Nucleus accumbens (tissue), 56 donors: ENCODE measurements at places on chromosomes 13 and 19.

DNA sequence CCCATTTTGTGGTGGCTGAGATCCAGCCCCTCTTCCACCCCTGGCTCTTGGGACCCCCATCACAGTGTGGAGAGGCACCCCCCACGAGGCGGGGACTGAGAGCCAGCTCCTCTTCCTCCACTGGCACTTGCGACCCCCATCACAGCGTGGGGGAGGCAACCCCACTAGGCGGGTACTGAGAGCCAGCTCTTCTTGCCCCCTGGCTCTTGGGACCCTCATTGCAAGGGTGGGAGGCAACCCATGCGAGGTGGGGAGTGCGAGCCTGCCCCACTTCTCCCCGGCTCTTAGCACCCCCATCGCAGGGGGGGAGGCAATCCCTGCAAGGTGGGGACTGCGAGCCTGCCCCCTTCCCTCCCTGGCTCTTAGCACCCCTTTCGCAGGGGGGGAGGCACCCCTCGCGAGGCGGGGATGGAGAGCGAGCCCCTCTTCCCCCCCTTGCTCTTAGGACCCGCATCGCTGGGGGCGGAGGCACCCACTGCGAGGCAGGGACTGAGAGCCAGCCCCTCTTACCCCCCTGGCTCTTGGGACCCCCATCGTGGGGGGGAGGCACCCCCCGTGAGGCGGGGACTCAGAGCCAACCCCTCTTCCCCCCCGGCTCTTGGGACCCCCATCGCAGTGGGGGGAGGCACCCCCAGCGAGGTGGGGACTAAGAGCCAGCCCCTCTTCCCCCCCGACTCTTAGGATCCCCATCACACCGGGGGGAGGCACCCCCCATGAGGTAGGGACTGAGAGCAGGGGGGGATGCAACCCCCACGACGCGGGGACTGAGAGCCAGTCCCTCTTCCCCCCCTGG is 364.6 kb upstream of the SPRY2 start:
- no peak for DNase-seq

DNA sequence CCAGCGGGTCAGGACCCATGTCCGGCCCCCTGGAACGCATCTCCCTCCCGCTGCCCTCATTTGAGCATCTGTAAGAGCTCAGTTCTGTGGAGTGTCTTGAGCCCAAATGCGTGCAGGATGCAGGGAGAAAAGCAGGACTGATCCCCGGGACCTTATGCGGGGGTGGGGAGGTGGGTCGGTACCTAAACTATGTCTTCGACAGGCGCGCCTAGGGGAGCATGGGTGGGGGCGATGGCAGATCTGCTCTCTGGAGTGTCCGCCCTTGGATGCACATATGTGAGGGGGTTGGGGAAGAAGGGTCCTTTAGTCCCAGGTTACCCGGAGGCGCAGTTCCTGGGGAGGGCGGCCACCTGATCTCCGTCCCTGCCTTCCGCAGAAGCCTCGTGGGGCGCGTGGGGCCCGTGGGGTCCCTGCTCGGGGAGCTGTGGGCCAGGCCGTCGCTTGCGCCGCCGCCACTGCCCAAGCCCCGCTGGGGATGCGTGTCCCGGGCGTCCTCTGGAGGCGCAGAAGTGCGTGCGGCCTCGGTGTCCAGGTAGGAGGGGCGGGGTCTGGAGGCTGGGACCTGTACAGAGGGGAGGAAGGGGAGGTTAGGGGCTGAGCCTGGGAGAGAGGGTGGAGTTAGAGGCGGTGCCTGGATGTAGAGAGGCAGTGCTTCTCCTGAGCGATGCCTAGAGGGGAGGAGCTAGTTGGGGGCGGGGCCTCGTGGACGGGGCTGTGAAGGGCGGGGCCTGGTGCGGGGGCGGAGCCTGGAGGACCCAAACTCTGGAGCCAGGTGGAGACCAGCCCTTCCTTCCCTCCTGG is 2.9 kb downstream of the CILP2 start:
- DNase-seq: peak; percentile 60

DNA sequence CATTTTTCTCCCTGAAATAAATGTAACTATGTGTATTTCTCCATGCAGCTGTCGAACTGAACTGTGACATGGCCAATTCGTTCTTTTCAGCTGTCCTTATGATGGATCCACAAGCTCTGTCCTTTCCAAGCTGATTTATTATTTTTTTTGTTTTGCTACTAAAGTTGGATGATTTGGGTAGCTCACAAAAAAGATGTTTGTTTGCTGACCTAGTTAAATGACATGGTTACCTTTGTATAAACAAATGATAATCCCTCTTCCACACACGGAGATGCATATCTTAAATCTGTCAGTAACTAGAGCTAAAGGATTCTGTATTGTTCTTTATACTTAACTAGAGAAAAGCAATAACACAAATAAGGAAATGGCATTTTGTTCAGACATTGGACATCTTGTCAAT is 884.3 kb upstream of the PCDH20 start:
- DNase-seq: no peak

GRCh38 chr19:42316223-42317211 is 3.4 kb downstream of the TMEM145 start:
- DNase-seq: no peak

GRCh38 chr19:44585371-44586133 is 27.8 kb upstream of the IGSF23 start:
- DNase-seq: no peak

DNA sequence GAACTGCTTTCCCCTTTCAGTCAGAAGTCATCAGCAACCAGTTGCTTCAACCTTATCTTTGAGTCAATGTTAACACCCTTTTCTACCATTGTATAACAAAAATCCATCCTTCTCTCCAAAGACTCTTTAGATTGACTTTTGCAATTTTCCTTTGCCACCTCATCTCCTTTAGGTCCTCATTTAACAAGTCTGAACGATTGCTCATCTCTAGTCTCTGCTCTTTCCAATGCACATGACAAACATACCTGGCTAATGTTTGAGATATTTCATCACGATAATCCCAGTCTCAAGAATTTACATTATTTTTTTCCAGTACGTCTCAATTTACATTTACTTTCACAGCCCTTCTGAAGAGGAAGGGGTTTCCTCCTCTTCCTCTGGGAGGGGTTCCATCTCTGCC is 127.5 kb downstream of the KLF12 start:
- DNase-seq: no peak

GRCh38 chr13:46101484-46102254 is 3.2 kb downstream of the CPB2 start:
- no peak for DNase-seq

GRCh38 chr13:48188131-48188530 is 44.9 kb upstream of the ITM2B start:
- DNase-seq: no peak

- DNase-seq: no peak
These were observed 55.4 kb downstream of the INTS6 start for GRCh38 chr13:51397262-51397941.

DNA sequence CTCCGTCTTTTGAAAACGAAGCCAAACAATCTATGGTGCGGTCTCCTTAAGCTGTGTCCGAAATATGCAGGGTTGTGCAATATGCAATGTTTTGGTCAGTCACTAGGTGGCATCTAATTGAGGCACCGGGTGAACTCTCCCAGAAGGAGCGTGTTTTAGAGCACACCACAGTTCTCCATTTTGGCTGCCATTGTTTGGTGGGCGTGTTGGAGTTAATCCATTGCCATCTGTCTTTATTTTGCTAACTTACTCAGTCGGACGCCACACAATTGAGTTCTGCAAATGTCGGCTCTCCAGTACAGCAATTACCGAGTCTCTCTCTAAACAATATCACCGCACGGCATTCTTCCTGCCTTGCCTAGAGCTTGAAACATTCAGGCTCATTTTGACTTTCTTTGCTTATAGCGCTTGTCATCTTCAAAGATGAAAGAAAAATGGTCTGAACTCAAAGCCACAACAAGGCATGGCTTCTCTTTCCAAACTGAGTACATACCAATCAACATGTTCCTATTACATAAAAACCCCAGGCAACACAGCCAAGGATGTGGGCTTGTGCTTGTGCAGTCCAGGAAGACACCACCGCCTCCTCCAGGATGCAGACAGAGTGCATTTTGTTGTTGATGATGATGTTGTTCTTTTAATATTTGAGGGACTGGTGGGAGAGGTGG is 182.0 kb upstream of the SERP2 start:
- peak; percentile 15 for DNase-seq

GRCh38 chr19:35135389-35135909 is 590 bp upstream of the LGI4 start:
- DNase-seq: peak; percentile 67

DNA sequence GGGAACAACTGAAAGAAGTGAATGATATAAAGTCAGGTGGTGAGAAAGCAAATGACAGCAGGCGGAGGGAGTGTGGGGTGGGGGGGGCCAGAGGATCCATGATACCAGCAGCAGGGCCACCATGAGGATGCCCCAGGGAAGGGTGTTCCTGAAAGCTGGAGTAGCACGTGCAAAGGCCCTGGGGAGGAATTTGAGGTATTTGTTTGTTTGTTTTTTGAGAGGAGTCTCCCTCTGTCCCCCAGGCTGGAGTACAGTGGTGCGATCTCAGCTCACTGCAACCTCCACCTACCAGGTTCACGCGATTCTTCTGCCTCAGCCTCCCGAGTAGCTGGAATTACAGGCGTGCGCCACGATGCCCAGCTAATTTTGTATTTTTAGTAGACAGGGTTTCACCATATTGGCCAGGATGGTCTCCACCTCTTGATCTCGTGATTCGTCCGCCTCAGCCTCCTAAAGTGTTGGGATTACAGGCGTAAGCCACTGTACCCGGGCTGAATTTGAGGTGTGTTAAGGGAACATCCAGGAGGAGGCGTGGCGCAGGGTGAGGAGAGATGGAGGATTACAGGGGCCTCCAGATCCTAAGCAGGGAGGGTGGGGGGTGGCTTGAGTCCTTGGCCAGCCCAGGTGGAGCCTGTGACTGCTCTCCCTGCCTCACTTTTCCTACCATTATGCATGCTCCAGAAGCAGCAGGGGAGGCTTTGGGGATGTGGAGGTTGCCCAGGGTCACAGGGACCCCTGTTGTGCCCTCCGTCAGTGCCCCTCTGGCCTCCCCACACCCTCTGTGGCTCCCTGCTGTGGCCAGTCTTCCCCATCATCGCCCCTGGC is 12.4 kb upstream of the JUND start:
- no peak for DNase-seq

DNA sequence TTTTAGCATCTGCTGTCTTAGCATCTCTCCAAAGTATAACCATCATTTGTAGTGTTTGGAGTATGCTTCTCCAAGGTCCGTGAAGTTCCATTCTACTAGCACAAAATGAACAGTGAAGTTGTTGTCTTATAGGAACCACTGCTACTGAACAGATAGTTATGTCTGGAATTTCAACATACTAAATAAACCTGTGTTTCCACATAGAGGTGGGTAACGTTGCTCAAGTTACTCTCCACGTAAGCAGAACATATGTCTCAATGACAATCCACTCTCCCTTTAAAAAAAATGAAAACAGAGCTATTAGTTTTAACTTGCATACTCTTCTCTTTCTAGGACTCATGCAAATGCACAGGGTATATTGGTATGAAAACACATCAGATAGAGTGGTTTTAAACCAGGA is 184.3 kb upstream of the TRPC4 start:
- no peak for DNase-seq

DNA sequence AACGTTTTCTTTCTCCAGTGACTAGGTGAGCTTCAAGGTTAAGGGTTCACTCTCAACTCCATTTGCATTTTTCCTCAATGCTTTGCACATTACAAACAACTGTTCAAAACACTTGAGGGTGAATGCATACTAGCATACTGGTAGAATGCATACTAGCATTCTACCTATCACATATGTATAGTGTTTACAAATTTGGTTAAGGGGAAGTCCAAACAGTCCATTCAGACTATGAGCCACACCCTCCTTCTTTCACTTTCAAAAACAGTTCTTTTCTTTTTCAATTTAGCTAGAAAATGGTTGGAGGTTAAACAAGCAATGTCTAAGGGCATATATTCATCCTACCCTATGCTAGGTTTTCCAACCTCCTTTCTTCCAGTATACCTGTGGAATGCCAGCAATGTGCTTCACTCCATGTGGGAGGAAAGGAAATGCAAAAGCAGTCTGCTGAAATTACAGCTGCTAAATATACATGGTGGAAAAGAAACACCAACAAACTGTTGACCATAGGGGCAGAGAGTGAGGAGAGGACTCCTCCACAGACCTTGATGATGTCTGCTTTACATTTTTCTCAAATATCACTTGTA is 102.6 kb downstream of the DOCK9 start:
- no peak for DNase-seq

GRCh38 chr19:29873024-29873800 is 61.4 kb downstream of the CCNE1 start:
- peak; percentile 38 for DNase-seq

- DNase-seq: no peak
These were observed 122.0 kb downstream of the SIPA1L3 start for GRCh38 chr19:38028913-38029510.

GRCh38 chr19:19748249-19748938 is 15.5 kb upstream of the ZNF14 start:
- no peak for DNase-seq

GRCh38 chr19:18157465-18158063 is 4.6 kb downstream of the PIK3R2 start:
- peak; percentile 83 for DNase-seq

- DNase-seq: no peak
These were observed 29.2 kb downstream of the CSNK1G2 start for GRCh38 chr19:1970003-1970805.

DNA sequence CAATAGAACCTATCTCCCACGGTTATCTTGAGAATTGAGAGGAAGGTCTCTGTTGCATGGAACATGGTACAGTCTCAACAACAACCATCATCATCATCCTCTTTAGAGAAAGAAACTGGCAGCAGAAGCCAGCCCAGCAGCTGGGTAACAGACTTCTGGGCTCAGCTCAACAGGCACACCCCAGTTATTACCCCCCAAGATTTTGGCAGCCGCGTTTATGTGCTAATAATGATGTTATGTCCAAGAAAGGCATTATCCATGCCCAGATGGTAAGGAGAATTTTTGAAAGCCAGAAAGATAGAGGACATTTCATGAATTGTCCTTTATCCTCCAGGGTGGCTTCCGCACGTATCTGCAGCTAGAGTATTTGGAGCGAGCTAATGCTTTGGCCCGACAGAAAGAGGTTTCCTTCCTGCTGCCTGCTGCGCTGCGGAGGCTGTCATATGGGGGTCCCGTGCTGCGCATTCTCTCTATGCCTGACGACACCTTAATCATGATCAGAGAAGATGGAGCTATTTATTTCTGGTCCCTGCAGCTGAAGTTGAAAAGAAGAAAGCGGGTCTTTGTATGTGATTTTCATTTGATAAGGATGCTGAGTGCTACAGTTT is 89.9 kb downstream of the TEX26 start:
- no peak for DNase-seq

DNA sequence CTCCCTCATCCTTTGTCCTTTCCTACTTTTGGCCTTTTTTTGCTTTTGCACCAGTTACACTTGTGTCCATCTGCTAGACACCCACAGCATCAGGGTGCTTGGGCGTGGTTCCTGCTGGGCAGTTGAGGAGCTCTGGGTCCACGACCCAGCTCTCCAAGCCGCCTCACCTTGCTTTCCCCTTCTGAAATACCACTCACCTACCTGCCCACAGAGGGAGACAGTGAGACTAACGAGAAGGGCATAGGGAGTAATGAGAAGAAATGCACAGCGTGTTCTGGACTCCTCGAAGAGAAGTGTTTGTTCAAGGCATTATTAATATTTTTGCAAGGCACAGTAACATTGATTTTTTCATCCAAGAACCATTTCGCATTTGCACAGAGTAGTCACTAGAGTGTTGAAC is 92.9 kb downstream of the DNAJC15 start:
- no peak for DNase-seq
